Activated CD4-positive, alpha-beta T cell treated with anti-CD3 and anti-CD28 coated beads for 36 hours (primary cell): ENCODE measurements at places on chromosomes 1 and 21. TPM values are rescaled to one million over a fixed set of nuclear protein-coding genes. Genes with fewer than 3 reads are reported as not detected.
A peak's percentile ranks its signal among the peaks of the same experiment; 100 is the strongest.

- no peak for DNase-seq
These were observed 95.1 kb upstream of the BCAR3 start for GRCh38 chr1:93776728-93777127.

GRCh38 chr21:15063814-15064575 is 805 bp downstream of the NRIP1 start:
- DNase-seq, result peak; percentile 32

GRCh38 chr21:29145852-29146453 is 15.5 kb downstream of the MAP3K7CL start:
- no peak for DNase-seq

GRCh38 chr1:96308314-96308713 is 413.3 kb upstream of the PTBP2 start:
- no peak for DNase-seq

- DNase-seq, result no peak
These were observed 73.5 kb downstream of the TTC3 start for GRCh38 chr21:37146320-37147235.

- no peak for DNase-seq
These were observed 198.6 kb downstream of the GRIK3 start for GRCh38 chr1:36835696-36836095.

- DNase-seq, result no peak
These were observed 10.0 kb upstream of the RYR2 start for GRCh38 chr1:237032029-237032428.

GRCh38 chr1:151594143-151594625 is 17.7 kb upstream of the SNX27 start:
- DNase-seq, result peak; percentile 94

DNA sequence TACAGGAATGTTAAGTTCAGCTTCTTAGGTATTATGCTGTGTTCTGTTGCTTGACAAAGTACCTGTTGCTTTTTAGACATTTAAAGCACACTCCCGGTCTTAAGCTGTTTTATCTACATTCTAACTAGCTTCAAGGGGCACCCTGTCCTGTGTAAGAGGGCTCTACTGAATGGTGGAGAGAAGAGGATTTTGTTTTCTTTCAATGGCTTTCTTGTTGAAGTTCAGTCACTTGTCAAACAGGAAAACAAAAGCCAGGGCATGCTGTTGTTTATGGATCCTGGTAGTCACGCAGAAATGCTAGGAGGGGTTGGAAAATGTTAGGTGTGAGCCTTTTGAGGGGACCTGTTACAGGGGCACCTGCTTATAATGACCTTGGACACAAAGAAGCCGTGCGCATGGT is 30.7 kb downstream of the PGM1 start:
- no peak for DNase-seq

DNA sequence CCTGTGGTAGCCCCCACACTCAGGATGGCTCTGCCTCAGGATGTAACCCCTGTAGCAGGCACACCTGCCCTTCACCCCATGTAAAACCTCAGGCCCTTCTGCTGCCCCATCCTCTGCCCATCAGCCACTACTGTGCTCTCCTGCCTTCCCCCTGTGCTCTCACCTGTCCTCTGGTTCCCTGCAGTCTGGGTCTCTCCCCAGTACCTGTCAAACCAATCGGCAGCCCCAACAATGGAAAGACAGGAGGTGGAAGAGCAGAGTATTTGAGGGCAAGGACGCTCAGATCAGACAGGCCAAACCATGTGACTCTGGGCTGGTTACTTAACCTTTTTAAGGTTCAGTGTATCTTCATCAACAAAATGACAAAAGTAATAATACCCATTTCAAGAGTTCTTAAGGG is 30.9 kb downstream of the SMIM12 start:
- DNase-seq, result no peak

GRCh38 chr1:244322791-244323521 is 128.8 kb downstream of the ADSS2 start:
- peak; percentile 55 for DNase-seq

- DNase-seq, result no peak
These were observed at the start of gene C1QB for GRCh38 chr1:22652881-22653316. Gene C1QB (plus strand): TSS chr1:22653236. CDS start chr1:22659463, 6,227 bp downstream.

DNA sequence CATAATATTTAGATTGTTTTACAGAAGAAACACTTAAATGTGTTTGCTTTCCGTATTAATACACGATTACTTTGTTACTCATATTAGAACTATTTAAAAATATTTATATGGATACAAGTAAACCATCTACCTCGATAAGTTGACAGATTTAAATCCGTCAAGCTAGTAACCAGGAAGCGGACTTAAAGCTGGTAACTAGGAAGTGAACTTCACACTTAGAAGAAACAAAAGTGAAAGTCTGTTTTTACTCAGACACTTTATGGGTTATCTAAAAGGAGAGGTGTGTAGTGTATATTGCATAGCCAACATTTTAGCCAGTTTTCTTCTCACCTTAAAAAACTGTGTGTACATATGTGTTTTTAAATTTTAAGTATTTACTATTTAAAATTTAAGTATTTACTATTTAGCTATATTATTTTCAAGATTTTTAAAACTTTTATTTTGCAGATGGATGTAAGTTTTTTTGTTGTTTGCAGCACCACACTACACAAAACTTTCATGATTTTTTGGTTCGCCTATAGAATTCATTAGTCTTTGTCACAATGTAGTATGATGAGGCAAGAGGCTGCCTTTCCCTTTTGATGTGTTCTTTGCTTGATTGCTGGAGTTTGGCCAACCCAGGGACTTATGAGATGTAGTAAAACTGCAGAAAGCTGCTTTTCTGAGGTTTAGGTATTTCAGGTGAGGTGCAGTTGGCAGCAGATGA is 2.7 kb downstream of the USP25 start:
- DNase-seq, result peak; percentile 25

GRCh38 chr1:69572921-69573320 is 5.2 kb downstream of the LRRC7 start:
- no peak for DNase-seq

DNA sequence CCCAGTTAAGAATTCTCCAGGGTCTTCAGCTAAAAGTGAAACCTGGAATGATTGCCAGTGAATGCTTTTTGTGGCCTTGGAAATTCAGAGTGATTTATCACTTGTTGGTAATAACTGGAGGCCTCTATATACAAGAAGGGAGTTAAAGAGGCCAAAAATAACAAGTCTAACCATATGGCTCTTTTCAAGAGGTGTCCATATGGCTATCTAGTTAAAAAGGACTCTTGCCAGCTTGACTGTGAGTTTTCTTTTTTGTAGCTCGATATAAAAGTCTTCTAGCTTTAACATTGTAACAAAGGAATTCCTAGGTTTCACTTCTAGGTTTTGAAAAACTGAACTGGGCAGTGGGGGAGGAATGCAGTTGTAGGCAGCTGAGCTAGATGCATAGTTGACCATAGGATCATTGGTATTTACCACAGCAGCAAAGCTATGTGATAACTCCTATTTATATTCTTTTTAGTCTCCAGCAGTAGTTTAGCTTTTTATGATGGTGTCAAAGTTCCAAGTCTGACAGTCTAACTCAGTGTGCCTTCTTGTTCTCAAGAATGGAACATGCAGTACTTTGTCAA is 44.4 kb downstream of the CACHD1 start:
- no peak for DNase-seq

DNA sequence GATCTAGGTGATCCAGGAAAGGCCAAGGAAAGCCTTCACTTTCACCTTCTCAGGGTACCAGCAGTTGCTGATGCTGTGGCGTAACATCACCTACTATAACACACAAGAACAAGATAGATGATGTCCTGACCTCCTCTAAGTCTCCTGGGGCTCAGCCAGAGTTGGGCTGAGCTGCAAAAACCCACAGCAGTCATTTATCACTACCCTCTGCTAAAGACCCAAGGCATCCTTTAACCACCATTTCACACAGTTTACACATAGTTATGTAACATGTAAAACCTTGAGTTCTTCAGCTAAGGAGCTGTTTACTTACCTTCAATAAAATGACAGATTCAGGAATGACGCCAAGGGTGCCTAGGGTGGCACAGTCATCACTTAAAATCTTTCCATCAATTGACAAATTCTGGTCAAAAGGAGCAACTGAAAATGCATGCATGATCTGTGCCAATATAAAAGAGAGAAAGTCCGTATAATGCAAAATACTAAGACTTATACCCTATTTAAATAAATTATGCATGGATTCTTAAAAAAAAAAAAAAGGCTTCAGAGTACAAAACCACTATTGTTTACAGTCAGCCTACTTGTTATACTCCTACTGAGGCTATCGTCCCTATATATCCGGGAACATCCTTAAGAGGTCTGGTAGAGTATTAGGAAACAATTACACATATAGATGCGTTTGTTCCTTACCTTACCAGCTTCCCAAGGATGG is 20.7 kb upstream of the RAP1GAP start:
- DNase-seq, result no peak

- no peak for DNase-seq
These were observed 116.5 kb downstream of the TMEM53 start for GRCh38 chr1:44557778-44558177.

DNA sequence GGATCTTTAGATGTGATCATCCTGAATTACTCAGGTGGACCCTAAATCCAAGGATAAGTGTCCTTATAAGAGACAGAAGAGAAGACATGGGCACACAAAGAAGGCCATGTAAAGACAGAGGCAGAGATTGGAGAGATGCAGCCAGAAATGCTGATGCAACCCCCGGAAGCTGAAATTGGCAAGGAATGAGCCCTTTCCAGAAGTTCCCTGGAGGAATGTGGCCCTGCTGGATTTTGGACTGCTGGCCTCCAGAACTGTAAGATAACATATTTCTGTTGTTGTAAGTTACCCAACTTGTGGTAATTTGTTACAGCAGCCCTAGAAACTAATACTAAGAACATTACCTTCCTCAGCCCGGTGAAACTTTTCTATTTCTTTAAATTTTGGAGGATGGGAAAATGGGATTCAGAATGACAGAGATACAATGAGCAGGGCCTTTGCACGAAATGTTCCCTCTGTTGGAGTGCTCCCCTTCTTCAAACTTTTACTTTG is 11.2 kb upstream of the PLPP3 start:
- DNase-seq, result no peak

DNA sequence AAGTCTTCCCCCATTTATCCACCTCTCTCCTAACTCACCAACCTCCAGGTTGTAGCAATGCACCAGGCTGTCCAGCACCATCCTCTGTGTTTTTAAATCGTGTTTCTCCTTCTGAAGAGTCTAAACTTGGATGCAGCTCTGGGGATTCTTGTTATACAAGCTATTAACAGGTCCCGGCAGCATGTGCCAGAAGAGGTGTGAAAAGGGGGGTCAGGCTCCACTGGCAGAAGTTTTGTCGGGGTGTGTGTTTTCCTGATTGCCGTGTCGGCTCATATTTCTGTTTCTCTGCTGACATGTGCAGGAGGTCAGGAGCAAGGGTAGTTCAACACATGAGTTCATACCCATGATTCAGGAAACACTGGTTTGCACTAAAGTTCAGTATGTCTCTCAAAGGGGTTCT is 658.6 kb upstream of the CAMK1G start:
- DNase-seq, result no peak

Gene CD101
- 0.60 TPM for total RNA-seq

Gene NSL1
- total RNA-seq, result 39.2 TPM

Gene DNASE2B
- not detected for total RNA-seq

Gene TEDDM1
- total RNA-seq, result not detected

Gene PTPN14
- 4.3 TPM for total RNA-seq

Gene CELA3A
- not detected for total RNA-seq

Gene ST3GAL3
- total RNA-seq, result 20.9 TPM

Gene LYPD8
- not detected for total RNA-seq

Gene SLC66A1
- 5.9 TPM for total RNA-seq

Gene MOV10
- total RNA-seq, result 87.5 TPM
